Type B pancreatic cell (in vitro differentiated cells): ENCODE measurements at places on chromosomes 4 and X.

- DNase-seq: no peak
Observed at GRCh38 chrX:12269484-12269883, 131.2 kb downstream of the FRMPD4 start.

DNA sequence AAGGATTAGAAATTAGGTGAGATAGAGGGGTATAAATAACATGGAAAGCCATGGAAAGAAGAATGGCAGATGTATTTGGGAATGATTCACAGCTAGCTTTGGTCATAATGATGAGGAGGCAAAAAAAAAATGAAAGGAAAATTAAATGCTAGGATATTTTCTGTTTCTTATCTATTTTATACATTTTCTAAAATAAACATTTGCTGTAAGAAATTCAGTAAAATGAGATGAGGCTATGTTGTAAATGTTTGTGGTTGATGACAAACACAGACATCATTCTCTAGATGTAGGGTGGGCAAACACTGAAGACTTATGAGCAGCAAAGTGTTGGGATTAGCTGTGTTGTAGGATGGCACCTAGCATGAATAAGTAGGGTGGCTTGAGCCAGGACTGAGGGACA lies 407.1 kb downstream of the IL15 start:
- no peak for DNase-seq

- DNase-seq: no peak
Observed at GRCh38 chr4:127748957-127749356, 18.8 kb downstream of the SLC25A31 start.

DNA sequence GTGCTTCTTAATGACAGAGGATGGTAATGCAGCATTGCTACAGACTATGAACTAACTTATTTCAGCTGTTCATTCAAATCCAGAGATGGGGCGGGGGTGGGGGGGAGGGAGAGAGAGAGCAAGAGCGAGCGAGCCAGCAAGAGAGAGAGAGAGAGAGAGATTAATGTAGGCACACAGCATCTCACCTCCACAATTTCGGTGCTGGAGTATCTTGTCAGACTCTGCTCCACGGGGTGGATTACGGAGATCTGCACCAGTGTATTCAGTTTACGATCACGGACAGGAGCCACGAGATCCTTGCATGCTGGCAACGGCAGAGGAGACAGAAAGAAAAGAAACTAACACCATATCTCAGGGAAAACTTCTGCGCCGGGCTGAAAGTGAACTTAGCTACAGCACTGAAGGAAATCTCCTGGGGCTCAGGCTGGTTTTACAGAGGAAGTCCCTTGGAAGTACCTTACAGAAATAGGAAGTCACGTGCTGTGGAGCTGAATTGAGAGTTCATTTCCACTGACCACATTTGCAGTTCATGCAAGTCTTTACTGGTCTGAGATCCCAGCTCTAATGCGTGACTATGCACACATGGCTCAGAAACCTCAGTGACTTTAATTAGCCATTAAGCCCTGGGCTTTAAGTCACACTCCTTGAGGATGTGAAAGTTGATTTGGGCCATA lies 440.9 kb downstream of the INPP4B start:
- no peak for DNase-seq

- DNase-seq: no peak
Observed at GRCh38 chrX:112851806-112852205, 11.2 kb upstream of the AMOT start.

GRCh38 chr4:56641494-56642051 lies 39.5 kb downstream of the HOPX start:
- DNase-seq: no peak

- no peak for DNase-seq
Observed at GRCh38 chrX:110087485-110088356, 84.8 kb downstream of the TMEM164 start.

DNA sequence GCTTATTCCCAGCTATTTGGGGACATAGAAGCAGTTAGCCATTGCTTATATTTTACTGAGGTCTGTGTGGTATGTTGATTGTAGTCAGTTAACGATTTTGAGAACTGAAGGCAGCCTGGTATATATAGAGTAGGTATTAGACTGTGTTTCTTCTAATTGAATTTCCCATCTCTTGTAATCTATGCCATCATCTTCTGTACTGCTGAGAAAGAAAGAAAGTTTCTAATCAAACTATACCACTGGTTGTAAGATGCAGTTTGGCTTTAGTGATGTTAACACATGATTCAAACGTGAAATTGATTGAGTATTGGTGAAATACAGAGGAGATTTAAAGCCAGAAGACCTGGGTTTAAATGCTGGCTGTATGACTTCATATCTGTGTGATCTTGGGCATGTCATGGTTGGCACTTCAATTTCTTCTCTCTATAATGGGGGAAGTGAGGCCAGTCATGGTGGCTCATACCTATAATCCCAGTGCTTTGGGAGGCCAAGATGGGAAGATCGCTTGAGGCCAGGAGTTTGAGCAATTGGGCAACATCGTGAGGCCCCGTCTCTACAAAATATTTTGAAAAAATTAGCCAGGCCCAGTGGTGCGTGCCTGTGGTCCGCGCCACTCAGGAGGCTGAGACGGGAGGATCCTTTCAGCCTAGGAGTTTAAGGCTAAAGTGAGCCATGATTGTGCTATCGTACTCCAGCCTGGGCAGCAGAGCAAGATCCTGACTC lies 11.6 kb downstream of the HTT start:
- DNase-seq: no peak

GRCh38 chrX:23332101-23332887 lies 2.4 kb upstream of the PTCHD1 start:
- no peak for DNase-seq

DNA sequence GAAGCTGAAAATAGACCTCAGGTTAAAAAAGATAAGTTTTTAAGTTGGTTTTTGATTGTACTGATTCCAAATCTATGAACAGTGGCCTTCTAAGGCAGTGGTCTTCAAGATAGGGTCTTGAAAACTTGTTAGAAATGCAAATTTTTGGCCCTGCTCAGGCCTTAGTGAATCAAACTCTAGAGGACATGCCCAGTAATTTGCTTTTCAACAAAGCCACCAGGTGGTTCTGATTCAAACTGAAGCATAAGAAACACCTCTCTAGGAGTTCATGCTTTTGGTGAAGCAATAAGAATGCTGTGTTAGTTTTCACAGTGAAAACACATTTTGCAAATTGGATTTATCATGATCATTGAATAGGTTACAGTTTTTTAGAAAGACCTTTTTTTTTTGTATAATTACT lies 1849.4 kb upstream of the AGA start:
- DNase-seq: no peak

DNA sequence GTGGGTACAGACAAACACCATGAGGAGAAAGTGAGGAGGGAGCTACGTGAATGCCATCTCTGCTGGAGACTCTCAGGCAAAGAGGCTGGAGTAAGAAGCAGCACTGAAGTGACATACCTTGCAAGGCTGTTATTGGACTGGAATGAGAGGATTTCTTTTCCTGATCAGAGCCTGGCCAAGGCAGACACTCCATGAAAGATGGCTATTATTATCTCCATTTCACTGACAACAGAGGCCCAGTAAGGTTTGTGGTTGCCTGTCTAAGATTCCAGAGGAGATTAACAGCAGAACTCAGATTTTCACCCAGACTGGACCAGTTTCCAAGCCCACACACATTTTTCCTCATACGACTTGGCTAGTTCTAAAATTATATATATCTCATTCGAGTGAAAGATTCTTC lies 162.0 kb upstream of the EOLA2 start:
- no peak for DNase-seq

DNA sequence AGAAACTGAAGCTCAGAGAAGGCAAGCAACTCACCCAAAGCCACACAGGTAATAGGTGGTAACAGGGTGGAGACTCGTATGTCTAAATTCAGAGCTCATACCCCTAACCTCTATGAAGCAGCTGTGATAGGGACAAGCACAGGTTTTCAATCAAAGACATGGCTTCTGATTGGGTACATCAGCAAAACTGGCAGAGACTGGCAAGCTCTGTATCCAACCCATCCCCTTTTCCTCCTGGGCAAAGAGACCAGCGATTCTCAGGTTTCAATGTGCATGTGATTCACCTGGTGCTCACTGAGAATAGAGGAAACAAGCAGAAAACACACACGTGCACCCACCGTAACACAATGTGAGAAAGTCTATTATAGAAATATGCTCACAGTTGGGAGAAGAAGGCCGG lies 153.0 kb downstream of the SMIM20 start:
- DNase-seq: no peak

- no peak for DNase-seq
Observed at GRCh38 chr4:7582313-7583097, 147.8 kb upstream of the PSAPL1 start.

DNA sequence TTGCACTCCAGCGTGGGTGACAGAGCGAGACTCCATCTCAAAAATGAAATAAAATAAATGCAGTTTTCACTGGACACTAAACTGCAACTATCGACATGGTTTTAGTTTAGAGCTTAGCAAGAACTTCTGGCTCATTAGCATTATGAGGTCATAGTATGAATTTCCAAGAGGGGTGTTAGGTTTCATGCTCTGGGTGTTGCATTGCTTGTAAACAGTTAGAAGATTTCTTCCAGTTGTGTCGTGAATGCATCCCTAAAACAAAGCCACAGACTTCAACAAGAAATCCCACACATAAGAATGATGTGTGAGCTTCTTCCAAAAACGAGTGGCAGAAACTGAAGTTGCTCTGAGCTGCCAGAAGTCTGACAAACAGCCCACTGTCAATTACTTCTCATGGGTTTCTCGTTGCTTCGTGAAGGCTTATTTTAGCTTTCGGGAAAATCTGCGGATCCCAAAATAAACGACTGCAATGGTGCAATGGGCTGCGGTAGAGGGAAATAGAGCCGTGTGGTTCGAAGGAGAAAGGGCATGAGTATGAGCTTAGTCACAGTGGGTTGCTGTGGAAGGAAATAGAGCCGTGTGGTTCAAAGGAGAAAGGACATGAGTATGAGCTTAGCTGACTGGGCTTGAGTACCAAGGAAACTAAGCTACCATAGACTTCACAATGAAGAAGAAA lies 354.9 kb downstream of the DHRSX start:
- DNase-seq: no peak

GRCh38 chr4:132982151-132982550 lies 166.9 kb upstream of the PCDH10 start:
- no peak for DNase-seq

- no peak for DNase-seq
Observed at GRCh38 chr4:182554736-182555135, 311.5 kb downstream of the TENM3 start.

- DNase-seq: no peak
Observed at GRCh38 chr4:5376015-5376414, 324.7 kb downstream of the STK32B start.

GRCh38 chr4:147772459-147772969 lies 40.6 kb downstream of the ARHGAP10 start:
- no peak for DNase-seq

DNA sequence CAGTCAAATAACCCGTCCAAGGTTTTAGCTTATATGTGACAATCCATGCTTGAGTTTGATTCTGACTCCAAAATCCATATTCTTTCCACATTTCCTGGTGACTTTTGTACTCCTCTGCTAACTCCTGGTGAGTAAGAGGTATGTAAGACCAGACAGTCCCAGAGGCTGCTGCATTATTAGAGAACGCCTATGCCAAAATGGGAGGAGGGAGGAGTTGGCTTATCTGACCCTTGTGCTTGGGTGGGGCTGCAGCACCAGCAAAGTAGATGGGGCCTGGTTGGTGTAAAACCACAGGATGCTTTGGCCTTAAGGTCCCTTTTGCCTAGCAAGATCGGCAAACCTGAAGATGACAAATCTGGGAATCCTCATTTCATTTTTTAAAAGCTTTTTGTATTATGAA lies 9.1 kb upstream of the RNF212 start:
- no peak for DNase-seq

- DNase-seq: no peak
Observed at GRCh38 chr4:16192057-16192456, 34.2 kb downstream of the TAPT1 start.

- no peak for DNase-seq
Observed at GRCh38 chr4:152374606-152375285, 161.1 kb downstream of the FBXW7 start.

GRCh38 chr4:44319129-44319528 lies 129.5 kb downstream of the KCTD8 start:
- DNase-seq: no peak

- DNase-seq: no peak
Observed at GRCh38 chr4:76644831-76645485, 209.9 kb downstream of the SHROOM3 start.

GRCh38 chr4:143016171-143016570 lies 168.5 kb upstream of the USP38 start:
- no peak for DNase-seq

GRCh38 chrX:11374570-11374969 lies 81.4 kb downstream of the AMELX start:
- DNase-seq: no peak

GRCh38 chr4:39458505-39459300 lies at the start of the genes LIAS and RPL9:
Gene LIAS (plus strand): TSS chr4:39459056. CDS start chr4:39459118, 62 bp downstream.
Gene RPL9 (minus strand): TSS chr4:39458922. CDS start chr4:39458439, 483 bp downstream.
- DNase-seq: peak; percentile 95

DNA sequence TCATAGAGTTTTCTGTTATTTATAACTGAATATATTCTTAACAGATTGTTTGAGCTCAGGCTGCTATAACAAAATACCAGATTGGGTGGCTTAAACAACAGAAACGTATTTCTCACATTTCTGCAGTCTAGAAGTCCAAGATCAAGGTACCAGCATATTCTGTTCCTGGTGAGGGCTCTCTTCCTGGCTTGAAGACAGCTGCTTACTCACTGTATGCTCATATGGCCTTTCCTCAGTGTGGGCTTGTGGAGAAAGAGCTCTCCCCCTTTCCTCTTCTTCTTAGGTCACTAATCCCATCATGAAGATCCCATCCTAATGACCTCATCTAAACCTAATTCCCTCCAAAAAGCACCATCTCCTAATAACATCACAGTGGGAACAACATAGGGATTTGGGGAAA lies 117.8 kb downstream of the RASGEF1B start:
- no peak for DNase-seq

DNA sequence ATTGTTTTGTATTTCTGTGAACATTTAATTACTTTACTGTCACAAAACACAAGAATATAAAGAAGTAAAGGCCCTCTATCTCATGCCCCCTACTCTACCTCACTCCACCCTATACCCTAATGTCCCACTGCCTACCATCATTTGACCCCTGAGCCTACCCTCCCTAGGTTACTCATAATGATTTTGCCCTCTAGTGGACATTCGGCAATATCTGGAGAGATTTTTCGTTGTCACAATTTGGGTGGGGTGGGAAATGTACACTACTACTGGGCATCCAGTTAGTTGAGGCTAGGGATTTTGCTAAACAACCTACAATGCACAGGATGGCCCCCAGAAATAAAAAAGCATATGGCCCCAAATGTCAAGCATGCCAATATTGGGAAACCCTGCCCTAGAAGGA lies 10.2 kb downstream of the TEX13A start:
- DNase-seq: no peak

GRCh38 chrX:133251204-133251603 lies 33.0 kb upstream of the TFDP3 start:
- no peak for DNase-seq

GRCh38 chr4:99950913-99951254 lies 809 bp upstream of the H2AZ1 start:
- no peak for DNase-seq

- no peak for DNase-seq
Observed at GRCh38 chr4:168655182-168655581, 158.3 kb downstream of the PALLD start.

- no peak for DNase-seq
Observed at GRCh38 chr4:85058551-85058950, 92.1 kb upstream of the WDFY3 start.

GRCh38 chr4:138138774-138139173 lies 103.4 kb downstream of the SLC7A11 start:
- DNase-seq: no peak
